Hippocampal formation (tissue), 2 donors: ENCODE measurements at places on chromosomes 1 and 21.

- no peak for DNase-seq
Observed at GRCh38 chr1:33004613-33005012, 32.1 kb downstream of the AK2 start.

DNA sequence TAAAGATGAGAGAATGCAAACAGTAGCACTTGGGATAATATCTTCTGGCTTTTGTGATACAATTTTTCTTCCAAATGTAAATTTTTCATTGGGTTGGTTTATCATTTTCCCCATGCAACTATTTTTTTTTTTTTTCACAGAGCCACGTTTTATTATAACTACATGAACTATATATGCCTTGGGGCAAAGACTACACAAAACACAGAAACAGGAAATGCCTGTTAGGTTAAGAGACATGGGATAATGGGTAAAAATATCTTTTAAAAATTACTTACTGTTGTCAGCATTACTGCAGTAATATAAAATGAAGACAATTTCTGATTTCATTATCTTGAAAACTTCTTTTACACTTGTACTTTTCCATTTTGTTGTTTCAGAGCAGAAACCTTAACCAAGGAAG, 74.6 kb downstream of the DISP1 start:
- no peak for DNase-seq

GRCh38 chr1:8813016-8813763, 4.2 kb downstream of the RERE start:
- DNase-seq, result no peak

DNA sequence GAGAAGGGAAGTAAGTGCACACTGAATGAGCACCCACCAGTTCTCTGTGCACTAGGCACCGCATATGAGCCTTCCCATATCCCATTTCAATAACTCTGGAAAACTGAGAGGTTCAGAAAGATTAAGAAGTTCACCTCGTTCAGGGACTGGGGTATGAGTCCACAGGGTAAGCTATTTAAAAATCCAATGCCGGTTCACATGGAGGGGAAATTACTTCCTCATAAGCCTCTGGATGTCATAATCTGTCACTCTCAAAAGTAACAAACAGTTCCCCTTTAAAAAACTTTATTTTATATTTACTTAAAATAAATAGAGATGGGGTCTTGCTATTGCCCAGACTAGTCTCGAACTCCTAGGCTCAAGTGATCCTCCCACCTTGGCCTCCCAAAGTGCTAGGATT, 1.9 kb downstream of the OR2B11 start:
- DNase-seq, result no peak
